A549 treated with CpdA at 1 μM for 4 hours (cell line): ENCODE measurements at places on chromosomes 13 and 19. TPM values are rescaled to one million over a fixed set of nuclear protein-coding genes. Genes with fewer than 3 reads are reported as not detected.

The PRR22 gene
- total RNA-seq = 1.4 to 3.2 TPM (median 2.7 TPM) in 5 replicates

The TFPT gene
- total RNA-seq = 21.9 to 25.5 TPM (median 23.0 TPM) in 5 replicates

The TDRD3 gene
- total RNA-seq = 4.9 to 7.8 TPM (median 5.2 TPM) in 5 replicates

The CGB5 gene
- total RNA-seq = 0.54 to 1.6 TPM (median 1.5 TPM) in 5 replicates

The ZNF550 gene
- 2.8 to 4.3 TPM (median 3.7 TPM) in 5 replicates for total RNA-seq

The C19orf85 gene
- total RNA-seq = not detected in 5 replicates

The SULT2A1 gene
- not detected in 5 replicates for total RNA-seq

The GNA15 gene
- 0.05 to 0.17 TPM (median 0.12 TPM) in 3 of 5 replicates, not detected in the others for total RNA-seq

The F7 gene
- total RNA-seq = 0.06 to 0.14 TPM (median 0.10 TPM) in 4 of 5 replicates, not detected in the other

The ADGRE3 gene
- total RNA-seq = not detected in 5 replicates

The LYL1 gene
- 0.62 to 1.0 TPM (median 0.77 TPM) in 5 replicates for total RNA-seq
